ENCODE measurements at places on chromosomes 13 and 19.

DNA sequence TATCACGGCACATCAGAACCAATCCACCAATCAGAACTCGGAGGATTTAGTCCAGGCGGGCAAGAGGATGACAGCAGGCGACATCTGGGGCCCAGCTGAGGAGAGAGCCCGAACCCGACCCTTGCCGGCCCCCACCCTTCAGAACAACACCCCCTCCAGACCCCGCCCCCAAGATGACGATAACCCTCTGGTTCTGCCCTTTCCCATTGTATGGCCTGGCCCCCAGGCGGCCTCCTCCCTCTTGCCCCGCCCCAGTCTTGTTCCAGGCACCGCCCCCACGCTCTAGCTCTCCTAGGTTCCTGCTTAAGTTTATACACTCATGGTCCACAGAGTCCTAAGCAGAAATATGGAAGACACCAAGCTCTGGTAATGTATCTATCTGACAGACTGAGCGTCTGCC lies 2.8 kb upstream of the ZNF83 start:
- DNase-seq, result no peak

- no peak for DNase-seq
These were observed 3.9 kb downstream of the OSCAR start for GRCh38 chr19:54096617-54097106.

- no peak for DNase-seq
These were observed 9.4 kb upstream of the CACNG6 start for GRCh38 chr19:53982001-53982451.

DNA sequence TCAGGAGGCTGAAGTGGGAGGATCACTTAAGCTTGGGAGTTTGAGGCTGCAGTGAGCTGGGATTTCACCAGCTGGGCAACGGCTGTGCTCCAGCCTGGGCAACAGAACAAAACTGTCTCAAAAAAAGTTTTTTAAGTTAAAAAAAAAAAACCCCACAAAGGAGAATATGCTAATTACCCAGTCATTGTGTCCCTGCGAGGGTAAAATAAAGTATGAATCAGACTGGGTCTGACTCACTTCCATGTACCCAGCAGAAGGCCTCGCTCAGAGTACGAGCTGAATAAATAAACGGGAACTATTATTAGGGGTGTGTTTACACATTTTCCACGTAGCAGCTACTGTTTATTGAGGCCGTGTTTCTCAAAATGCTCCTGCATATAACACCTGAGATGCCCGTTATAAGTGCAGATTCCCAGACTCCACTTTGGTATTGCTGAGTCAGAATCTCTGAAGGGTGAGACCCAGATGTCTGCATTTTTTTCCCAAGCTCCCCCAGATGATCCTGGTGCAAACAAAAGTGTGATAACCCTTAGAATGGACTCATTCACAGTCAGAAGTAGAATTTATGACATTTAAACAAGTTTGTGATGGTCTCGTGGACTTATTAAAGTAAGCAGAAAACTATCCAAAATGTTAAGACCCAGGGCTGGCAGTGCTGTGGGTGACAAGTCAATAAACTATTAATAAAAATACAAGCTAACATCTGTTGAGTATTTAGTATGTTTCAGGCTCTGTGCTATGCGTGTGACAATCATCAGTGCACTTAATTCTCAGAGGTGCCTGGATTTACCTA lies 28.2 kb downstream of the KCNC3 start:
- no peak for DNase-seq

GRCh38 chr13:48181482-48182145 lies 51.4 kb upstream of the ITM2B start:
- DNase-seq, result no peak

GRCh38 chr13:102538938-102539337 lies 57.8 kb upstream of the TPP2 start:
- no peak for DNase-seq

DNA sequence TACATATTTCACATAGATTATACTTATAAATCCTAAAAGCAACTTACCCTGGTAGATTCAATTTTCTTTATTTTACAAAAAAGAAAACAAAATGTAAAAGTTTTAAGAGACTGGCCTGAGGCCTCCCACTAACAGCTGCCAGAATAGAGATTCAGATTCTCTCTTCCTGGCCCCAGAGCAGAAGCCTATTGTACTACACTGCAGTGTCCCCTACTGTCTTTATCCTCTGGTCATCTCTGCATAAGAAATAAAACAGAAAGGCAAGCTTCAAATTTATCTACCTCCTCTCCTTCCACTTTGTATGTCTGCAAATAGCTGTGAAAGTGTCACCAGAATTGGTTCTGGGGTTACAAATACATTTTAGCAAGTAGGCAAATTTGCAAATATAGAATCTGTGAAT lies 1004.1 kb upstream of the PCDH9 start:
- no peak for DNase-seq

- DNase-seq, result no peak
These were observed 6.1 kb downstream of the SBNO2 start for GRCh38 chr19:1167687-1168571.

DNA sequence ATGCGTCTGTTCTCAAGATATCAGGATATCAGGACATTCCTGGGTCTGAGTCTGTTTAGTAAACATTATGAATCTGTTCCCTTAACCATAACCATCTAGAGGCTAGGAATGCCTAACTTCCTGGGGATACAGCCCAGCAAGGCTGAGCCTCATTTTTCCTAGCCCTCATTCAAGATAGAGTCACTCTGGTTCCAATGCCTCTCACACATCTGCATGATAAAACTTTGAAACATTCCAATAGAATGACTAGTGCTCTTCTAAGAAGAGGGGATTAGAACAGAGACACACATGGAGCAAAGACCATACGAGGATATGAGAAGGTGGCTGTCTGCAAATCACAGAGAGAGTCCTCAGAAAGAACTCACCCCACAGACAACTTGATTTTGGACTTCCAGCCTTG lies 20.6 kb upstream of the CABP5 start:
- DNase-seq, result no peak

DNA sequence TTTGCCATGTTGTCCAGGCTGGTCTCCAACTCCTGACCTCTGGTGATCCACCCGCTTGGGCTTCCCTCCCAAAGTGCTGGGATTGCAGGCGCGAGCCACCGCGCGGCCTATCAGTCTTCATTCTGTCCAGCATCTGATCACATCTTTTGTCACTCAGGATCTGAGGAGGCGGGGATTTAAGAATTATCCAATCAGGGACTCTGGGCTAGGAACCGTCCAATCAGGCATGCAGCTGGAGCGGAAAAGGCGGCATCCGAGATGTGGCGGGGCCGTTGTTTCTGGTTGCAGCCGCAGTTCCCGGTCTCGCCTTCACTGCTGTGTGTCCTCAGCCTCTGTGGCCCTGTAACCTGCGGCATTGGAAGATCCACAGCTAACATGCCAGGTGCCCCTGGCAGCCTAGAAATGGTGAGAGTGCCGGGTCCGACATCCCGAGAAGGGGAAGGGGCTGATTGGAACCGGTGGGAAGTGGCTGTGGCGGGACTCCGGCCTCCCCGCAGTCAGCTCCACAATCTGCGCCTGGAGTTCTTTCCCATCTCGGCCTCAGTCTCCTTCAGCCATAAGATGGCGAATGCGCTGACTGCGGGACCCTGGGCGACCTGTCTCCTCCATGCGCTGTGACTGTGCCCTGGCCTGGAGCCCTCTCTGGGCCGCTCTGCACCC lies at the start of gene ZNF729:
TSS of gene ZNF729 (plus strand) at position 291 of the 660 bp plus-strand sequence. CDS start at position 376, 85 bp downstream.
- DNase-seq, result no peak

- no peak for DNase-seq
These were observed at the start of gene DLL3 for GRCh38 chr19:39498798-39499642. TSS of gene DLL3 (plus strand) at chr19:39498947. CDS start at chr19:39498975, 28 bp downstream.

DNA sequence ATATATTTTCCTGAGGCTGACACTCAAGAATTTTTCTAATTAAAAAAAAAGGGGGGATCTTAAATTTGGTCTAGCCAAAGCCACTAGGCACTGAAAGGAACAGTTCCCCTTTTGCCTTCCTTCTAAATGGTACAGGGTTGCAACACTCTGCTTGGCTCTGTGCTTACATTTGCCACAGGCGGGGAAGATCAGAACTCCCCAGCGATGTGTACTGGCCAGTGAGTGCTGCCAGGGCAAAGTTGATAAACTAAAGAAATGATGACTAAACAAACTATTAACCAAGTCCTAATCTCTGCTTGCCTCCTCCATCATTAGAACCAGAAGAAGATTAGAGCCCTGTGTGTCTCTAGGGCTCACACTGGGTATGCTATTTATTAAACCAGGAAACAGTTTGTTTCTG lies 75.3 kb upstream of the SCEL start:
- DNase-seq, result no peak

GRCh38 chr19:6519289-6519688 lies 11.5 kb upstream of the TNFSF9 start:
- DNase-seq, result no peak

GRCh38 chr19:58575183-58576041 lies 2.3 kb upstream of the MZF1 start:
- peak; percentile 86 for DNase-seq

DNA sequence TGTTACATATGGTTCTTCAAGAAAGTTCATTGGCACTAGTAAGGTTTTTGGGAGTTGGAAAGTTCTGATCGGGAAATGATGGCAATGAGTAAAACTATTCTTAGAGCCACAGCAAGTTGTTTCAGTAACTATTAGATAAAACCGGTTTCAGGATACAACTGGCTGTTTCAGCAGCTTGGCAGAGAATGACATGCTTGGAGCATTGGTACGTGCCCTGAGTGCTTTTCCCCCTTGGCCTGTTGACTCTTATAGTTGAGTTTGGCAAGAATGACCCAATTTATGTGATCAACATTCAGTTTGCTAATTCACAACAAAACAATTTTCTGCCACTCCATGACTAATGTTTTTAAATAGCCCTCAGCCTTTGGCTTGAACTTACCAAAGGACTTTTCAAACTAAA lies 10.8 kb upstream of the ZNF491 start:
- DNase-seq, result no peak

GRCh38 chr19:2058570-2059421 lies 7.8 kb upstream of the MKNK2 start:
- no peak for DNase-seq

GRCh38 chr19:1206864-1207450 lies 1.4 kb downstream of the STK11 start:
- DNase-seq, result peak; percentile 39

GRCh38 chr19:17860331-17860992 lies 752 bp downstream of the RPL18A start:
- no peak for DNase-seq

DNA sequence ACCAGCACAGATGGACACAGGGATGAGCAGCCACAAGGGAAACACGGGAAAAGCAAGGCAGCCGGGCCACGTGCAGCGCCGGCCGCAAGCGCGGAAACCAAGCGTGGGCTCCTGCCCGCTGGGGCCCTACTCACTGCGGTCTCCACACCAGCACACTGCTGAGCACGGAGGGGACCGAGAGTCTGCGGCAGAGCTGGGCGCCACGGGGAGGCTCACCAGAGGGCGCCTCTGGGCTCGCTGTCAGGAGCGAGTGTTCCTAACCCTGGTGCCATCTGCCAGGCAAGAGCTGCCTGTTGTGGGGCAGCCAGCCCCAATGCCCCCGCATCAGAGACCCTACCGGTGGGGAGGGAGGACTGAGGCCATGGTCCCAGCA lies 26.5 kb downstream of the MPND start:
- DNase-seq, result peak; percentile 82

DNA sequence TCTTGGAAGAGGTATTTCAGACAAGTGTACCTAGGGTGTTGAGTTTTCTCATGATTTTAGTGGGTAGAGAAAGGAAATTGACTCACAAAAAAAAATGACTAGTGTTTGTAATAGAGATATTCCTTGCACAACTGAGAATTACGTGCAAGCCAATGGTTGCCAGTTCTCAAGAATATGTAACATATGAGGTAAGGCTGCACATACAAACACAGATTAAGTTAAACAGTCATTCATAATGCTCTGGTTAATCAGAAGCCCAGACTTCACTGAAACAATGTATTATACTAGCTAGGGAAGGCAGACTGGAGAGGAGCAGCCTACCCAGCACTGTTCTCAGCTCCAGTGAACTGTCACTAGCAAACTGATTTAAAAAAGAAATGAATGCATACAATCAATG lies 418.3 kb downstream of the DIAPH3 start:
- DNase-seq, result no peak

DNA sequence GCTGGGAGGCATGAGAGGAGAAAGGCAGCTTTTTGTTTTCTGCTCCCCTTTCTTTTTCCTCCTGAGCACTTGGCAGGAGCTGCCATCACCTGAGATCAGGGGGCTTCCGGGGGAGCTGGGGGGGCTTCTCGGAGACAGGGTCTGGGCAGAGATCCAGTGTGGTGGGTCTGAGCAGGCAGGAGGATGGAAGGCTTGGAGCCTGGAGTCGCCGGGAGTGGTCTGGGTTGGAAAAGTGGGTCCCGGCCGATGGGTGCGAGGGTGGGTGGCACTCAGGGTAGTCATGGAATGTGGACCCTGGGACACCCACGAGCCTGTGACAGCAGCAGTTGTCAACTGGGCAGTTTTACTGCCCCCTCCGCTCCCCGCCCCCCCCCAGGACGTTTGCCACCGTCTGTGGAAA lies 2.2 kb upstream of the ADM5 start:
- DNase-seq, result no peak

DNA sequence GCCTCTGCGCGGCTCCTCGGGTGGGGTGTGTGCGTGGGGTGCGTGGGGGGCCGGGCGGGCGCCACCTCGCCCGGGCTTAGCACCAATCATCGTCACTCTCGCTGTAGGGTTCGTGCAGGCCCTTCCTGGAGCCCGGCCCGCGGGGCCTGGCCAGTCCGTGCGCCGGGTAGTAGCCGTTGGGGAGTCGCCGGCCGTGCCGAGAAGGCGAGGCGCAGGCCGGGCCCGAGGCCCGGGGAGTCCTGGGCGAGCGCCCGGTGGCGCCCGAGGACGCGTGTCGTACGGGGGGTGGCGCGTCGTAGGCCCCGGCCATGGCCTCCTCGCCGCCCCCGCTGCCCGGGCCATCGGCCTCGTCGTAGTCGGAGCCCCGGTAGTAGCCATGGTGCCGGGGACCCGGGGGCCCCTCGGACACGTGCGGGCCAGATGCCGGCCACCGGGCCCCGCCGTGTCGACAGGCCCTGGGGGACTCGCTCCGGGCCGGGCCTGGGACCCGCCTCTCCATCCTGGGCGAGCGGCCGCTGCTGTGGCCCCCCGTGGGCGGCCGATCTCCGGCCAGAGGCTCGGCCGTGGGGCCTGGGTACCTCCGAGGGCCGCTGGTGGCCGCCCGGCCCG lies 57.1 kb downstream of the IER2 start:
- no peak for DNase-seq

GRCh38 chr19:43518051-43518450 lies 8.9 kb downstream of the ETHE1 start:
- no peak for DNase-seq

DNA sequence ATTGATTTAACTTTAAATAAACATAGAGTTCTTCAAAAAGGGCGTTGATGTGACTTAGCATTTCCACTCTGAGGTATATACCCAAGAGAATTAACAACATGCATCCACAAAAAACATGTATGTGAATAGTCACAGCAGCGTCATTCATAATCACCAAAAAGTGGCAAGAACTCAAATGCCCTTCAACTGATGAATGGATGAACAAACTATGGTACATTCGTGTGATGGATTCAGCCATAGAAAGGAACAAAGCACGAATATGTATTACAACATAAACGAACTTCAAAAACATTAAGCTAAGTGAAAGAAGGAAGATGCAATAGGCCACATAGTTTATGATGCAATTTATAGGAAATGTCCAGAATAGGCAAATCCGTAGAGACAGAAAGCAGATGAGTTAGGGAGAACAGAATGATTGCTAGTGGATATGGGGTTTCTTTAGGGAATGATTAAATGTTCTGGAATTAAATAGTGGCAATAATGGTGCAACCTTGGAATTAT lies 72.3 kb upstream of the UQCRFS1 start:
- no peak for DNase-seq
